ENCODE measurements at places on chromosomes 1 and 21.

DNA sequence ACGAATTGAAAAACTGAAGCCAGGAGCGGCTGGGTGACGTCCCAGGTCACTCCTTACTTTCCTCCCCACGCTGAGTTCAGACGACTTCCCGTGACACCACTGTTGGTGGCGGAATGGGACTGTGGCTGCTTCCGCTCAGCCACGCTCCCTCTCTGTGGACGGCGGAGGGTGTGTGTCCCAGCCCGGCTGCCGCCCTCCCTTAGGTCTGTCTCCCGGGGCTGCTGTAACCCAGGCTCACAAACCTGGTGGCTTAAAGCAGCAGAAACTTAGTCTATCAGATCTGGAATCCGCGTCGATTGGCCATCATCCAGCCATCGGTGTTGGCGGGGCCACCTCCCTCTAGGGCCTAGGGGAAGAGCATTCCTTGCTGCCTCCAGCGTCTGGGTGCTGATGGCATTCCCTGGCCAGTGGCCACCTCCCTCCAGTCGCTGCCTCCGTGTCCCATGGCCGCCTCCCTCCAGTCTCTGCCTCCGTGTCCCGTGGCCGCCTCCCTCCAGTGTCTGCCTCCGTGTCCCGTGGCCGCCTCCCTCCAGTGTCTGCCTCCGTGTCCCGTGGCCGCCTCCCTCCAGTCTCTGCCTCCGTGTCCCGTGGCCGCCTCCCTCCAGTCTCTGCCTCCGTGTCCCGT is 17.5 kb downstream of the TRPM2 start:
- DNase-seq, result no peak

DNA sequence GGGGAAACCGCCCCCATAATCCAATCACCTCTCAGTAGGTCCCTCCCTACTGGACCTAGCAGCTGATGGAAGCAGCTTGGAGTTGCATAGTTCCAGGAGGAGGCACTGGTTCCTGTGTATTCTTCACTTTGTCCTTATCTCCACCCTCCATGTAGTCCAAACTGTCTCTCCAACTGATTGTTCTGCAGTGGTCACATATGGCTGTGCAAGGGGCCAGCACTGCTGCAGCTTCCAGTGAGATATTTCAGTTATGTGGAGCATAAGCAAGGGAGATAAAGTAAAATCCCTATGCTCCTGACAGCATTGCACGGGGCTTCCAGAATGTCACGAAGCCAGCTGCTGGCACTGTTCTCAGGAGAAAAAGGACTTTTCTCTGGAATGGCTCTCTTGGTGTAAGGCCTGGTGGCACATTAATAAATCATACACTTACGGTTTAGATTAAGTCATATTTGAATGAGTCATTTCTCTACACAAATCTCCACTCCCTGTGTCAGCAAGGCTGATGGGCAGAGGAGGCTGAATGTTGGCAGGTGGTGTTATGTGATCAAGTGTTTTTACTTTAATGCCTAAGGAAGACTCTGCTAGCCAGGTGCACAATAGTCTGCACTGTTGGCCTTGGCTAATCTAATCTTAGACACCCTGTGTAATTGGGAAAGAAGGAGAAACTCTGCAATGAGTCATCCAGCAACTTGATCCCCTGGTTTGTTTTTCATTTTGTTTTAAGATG is 93.4 kb downstream of the KCNK1 start:
- no peak for DNase-seq

DNA sequence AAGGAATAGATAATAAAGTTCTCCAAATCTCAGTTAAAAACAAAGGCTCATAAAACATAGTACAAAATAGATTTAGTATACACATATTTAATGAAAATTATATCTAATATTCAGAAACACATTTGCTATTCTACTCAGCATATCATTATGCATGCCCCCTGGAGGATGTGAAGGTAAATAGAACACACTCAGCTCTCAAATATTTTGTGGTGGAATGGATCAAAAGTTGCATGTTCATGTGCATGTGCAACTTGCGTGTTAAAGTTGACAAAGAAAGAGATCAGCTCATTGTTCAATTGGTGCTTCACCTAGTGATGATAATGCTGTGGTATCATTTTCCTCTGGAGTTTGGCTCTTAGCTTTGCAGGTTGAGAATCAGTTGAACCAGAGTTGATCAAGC is 4.9 kb upstream of the ZNF644 start:
- DNase-seq, result no peak

DNA sequence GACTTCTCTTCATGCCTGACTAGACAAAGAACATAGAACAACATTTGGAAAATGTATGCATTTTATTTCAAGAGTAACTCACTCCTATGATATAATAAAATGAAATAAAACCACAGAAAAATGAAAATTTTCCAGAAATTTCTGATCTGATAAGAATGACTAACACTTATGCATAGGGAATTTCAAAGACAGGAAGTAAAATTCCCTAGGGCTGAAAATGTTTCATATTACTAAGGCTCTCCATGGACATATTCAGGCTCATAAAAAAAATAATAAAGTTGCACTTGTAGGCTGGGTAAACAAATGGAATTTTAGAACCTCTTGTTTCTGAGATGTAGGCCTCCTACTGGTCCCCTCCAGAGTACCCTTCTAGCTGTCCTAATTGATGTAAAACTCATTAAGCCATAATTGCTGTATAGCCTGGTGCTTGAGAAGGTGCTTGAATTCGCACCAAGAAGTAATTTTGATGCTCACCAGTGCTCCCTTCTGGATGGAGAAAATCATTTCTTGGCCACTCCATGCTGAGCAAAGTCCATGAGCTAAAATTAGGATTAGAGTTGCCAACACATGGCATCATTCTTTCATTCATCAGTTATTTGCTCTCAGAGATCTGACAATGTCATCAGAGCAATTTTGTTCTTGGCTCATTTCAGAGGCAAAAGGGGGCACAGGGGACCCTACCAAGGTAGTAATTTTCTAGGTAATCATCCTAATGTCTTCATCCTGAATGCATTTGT is 641.0 kb upstream of the CAMK1G start:
- DNase-seq, result no peak

GRCh38 chr21:44850905-44851657 is 22.4 kb downstream of the PTTG1IP start:
- DNase-seq, result no peak

- no peak for DNase-seq
These were observed 33.8 kb downstream of the HS2ST1 start for GRCh38 chr1:86948212-86948611.
